ENCODE measurements at places on chromosomes 1 and 21.
A peak's percentile ranks its signal among the peaks of the same experiment; 100 is the strongest.

GRCh38 chr21:45408271-45408791 lies 3.4 kb downstream of the COL18A1 start:
- no peak for DNase-seq

GRCh38 chr21:45525153-45525909 lies 16.9 kb downstream of the SLC19A1 start:
- DNase-seq = no peak

GRCh38 chr1:119159111-119159510 lies 18.7 kb upstream of the WARS2 start:
- DNase-seq = no peak

DNA sequence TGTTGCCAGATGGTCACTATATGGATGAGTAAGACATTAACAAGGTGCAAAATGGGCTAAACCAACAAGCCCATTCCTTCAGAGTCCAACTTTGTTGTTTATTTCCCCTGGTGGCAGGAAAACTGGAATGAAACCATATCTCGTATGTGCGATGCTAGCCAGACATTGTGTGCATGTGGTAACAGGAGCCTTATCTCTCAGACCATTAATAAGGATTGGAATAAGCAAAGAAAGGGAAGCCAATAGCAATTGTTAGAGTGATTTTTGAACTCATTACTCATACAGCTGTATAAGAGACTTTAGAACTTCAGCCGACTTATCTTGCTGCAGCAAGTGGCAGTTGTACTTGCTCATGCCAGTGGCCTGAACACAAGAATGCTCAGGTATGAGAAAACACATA lies 30.0 kb upstream of the HMCN1 start:
- no peak for DNase-seq

GRCh38 chr1:18644446-18644845 lies 13.8 kb downstream of the PAX7 start:
- DNase-seq = no peak

- DNase-seq = no peak
These were observed 198.1 kb upstream of the NCAM2 start for GRCh38 chr21:20800106-20800505.

GRCh38 chr1:21494196-21494595 lies 15.0 kb upstream of the ALPL start:
- no peak for DNase-seq

DNA sequence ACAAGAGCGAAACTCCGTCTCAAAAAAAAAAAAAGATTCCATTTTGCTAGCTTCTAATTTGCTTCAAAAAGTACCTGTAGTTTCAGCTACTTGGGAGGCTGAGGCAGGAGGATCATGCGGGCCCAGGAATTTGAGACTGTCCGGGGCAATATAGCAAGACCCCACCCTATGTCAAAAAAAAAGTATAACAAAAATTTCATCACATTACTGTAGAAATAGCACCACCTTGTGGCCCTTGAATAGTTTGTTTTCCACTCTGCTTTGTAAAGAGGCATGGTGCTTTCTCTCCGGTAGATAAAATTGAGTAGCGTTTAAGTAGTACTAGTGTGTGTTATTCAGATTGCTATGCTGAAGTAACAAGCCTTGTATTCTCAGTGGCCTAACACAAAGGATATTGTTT lies 18.2 kb upstream of the MSTO1 start:
- DNase-seq = peak; percentile 55

- DNase-seq = no peak
These were observed 84.9 kb downstream of the PTPN14 start for GRCh38 chr1:214466403-214467077.

- DNase-seq = no peak
These were observed 4.3 kb upstream of the GPR153 start for GRCh38 chr1:6265151-6265550.

- no peak for DNase-seq
These were observed at the start of gene TEX35 for GRCh38 chr1:178512566-178513277. TSS of gene TEX35 (plus strand) at chr1:178513109. CDS start at chr1:178513189, 80 bp downstream.

DNA sequence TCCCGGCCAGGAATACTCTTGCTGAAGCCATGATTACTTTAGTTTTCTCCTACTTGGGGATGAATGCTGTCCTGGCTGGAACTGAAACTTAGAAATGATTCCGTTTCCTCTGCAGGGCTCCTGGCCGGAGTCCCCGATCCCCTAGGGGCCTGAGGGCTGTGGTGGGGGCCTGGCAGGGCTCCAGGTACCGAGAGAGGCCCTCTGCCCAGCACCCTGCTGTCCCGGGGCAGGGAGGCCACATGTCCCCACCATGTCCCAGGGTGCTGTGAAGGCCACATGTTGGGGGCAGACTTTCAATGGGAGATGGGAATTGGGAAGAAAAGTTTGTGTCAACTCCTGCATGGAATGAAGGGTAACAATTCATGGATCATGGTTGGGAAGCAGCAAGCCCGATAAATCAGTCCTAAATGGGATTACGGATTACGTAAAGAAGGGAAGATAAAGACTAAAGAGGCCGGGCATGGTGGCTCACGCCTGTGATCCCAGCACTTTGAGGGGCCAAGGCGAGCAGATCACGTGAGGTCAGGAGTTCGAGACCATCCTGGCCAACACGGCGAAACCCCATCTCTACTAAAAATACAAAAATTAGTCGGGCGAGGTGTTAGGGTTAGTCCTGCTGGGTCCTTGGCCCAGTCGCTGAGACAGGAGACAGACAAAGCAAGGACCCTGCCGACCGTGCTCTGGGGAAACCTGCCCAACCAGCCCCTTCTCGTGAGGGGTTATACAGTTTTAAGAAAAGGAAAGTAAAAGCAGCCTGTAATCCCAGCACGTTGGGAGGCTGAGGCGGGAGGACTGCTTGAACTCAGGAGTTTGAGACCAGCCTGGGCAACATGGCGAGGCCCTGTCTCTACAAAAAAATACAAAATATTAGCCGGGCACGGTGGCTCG lies 37.6 kb downstream of the MORN1 start:
- DNase-seq = no peak

DNA sequence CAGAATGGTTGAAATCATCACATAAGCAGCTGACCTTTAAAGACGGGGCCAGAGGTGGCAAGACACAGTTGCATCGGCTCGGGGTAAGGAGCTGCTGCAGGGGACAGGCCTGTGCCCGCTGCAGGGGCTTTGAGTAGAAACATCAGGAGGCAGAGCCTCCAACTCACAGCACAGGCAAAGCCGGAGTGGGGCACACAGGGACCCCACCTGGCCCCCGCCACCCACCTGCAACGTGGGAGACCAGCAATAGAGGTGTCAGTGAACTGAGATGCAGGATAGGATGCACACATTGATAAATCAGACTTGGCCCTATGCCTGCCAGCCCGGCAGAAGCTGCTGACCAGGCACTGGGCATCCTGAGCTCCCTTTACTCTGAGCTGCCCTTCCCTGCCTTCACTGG lies 257.2 kb downstream of the NPHP4 start:
- DNase-seq = no peak

- no peak for DNase-seq
These were observed 28.1 kb upstream of the COL6A2 start for GRCh38 chr21:46069719-46070279.

DNA sequence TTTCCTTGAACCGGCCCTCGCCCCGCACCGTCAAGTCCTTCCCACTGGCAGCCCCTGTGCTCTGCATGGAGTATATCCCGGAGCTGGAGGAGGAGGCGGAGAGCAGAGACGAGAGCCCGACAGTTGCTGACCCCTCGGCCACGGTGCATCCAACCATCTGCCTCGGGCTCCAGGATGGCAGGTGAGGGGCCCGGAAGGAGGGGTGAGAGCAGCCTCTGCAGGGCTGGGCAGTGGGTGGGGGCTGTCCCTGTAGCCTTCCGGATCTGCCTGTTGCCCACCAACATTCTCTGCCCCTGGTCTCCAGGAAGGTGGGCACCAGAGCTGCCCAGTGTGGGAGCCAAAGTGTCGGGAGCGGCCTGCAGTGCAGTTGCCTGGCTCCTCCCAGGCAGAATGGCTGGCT lies 99.2 kb upstream of the ACTL8 start:
- no peak for DNase-seq
